Esophagus muscularis mucosa (tissue), 4 donors: ENCODE measurements at places on chromosomes 2 and 18. TPM values are rescaled to one million over a fixed set of nuclear protein-coding genes. Genes with fewer than 3 reads are reported as not detected.

Gene GALR1
- 0.33 TPM for total RNA-seq

GRCh38 chr2:240165034-240165433 is 24.6 kb upstream of the OTOS start:
- DNase-seq, result no peak

Gene PROM2
- 3.2 TPM for total RNA-seq

DNA sequence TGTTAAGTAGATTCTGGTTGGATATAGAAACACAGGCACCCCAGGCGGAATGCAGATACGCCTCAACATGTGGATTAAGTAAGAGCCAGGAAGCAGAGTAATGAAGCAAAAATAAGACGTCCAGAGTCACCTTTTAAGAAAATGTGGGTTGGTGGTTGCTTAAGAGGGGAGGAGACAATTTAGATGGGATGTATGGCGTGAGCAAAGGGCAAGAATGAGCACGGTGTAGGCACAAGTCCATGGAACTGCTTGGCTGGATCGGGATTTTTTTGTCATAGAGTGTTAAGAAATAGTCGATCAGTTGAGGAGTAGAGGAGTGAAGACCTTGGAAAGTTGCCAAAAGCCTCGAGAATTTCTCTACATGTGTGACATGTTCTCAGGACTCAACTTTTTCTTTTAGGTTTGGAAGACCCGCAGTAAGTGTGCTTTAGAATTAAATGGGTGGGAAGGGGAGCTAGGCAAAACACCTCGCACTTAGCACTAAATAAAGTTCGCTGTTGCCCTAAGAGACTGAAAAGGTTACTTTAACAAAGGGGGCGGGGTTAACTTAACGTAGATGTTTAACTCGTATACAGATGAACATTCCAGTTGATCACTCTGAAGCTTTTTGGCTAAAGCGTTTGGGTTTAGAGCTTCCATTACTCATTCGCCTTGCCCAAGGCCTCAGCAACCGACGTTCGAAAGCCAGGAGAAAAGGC is 716 bp upstream of the SLC39A10 start:
- no peak for DNase-seq

- DNase-seq, result peak; percentile 53
These were observed 8.8 kb downstream of the SNTG2 start for GRCh38 chr2:959457-959856.

Gene TNFAIP6
- total RNA-seq, result 13.3 TPM

- DNase-seq, result peak; percentile 72
These were observed 447.0 kb upstream of the ID2 start for GRCh38 chr2:8234757-8235374.

Gene SP140
- 0.65 TPM for total RNA-seq

DNA sequence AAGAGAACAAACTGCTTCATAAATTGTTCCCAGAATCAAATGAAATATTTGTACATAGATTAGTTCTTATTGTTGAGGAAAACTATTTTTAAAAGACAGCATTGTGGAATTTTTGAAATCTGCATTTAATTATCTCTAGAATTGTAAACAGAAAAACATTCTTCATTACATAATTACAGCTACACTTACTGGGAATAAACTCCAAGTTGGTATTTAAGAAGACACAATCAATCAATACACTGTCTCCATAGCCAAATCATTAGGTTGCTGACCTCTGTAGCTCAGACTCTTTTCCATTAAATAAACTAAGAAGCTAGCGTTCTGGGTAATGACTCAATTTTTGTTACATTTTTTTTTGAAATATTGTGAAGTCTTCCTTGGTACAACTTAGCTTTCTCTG is 70.2 kb upstream of the PIEZO2 start:
- DNase-seq, result no peak

GRCh38 chr2:29898999-29899398 is 22.4 kb downstream of the ALK start:
- DNase-seq, result no peak

DNA sequence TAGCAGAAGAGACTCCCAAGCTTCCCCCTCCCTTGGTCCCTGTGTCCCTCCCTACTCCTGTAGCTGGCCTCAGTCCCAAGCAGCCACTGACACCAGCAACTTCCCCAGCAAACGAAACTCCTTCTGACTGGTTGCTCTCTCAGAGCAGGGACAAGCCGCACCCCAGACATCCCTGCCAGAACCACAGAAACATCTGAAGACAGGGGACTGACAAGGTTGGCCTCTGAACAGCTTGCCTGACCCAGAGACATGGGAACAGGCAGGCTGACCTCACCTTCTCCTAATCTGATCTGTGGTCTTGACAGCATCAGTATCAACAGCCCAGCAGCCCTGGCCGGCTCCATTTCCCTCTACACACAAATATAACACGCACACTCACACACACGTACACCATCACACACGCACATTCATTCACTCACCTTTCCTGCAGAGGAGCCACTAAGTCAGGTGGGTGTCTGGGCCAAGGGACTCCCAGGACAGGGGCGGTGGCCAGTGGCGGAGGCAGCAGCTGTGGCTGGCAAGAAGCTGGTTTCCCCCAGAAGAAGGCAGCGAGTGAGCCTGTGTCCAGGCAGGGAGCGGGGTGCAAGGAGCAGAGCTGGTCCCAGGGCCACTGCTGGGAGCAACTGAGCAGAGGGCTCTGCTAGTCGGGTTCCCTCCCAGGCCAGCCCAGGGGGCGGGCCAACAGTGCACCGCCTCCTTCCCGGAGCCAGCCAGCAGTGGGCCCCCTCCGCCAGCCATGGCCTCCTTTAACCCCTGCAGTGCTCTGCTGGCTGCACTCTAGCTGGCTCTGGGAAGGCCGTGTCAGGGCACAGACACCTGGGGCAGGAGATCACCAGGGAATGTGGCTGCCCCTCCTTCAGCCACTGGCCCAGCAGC is 59.1 kb downstream of the TNS1 start:
- no peak for DNase-seq

Gene CIDEA
- total RNA-seq, result not detected

Gene GMPPA
- 22.7 TPM for total RNA-seq

DNA sequence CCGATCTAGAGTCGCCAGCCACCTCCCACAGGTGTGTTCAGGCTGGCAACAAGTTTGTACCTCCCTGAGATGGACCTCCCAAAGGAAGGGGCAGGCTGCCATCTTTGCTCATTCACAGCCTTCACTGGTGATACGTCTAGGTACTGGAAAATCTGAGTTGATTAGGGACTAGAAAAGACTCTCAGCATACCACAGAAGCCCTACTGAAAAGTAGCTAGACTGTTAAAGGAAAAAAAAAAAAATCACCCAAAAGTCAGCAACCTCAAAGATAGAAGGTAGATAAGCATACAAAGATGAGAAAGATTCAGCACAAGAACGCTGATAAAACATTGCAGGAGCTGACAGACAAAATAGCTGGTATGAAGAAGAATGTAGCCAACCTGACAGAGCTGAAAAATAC is 128.6 kb upstream of the WDR75 start:
- no peak for DNase-seq

DNA sequence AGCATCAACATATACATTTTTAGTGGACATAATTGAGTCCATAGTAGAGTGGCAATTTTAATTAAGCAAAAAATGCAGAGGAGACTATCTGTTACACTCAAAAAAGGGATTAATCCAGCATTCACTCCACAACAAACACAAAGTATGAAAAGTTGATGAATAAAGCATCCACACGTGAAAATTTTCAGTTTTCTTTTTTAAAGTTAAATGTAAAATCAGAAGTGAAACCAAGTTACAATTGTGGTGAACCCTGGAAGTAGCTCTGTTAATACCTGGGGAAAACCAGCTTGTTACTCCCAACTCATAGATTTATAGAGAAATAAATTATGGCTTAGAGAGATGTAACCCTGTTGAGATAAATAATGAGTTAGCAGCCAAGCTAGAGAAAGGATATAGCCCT is 807.8 kb downstream of the TRIB2 start:
- DNase-seq, result no peak

- DNase-seq, result no peak
These were observed 144.3 kb upstream of the SMAD7 start for GRCh38 chr18:49094979-49095632.

Gene ABHD1
- total RNA-seq, result 0.92 TPM

DNA sequence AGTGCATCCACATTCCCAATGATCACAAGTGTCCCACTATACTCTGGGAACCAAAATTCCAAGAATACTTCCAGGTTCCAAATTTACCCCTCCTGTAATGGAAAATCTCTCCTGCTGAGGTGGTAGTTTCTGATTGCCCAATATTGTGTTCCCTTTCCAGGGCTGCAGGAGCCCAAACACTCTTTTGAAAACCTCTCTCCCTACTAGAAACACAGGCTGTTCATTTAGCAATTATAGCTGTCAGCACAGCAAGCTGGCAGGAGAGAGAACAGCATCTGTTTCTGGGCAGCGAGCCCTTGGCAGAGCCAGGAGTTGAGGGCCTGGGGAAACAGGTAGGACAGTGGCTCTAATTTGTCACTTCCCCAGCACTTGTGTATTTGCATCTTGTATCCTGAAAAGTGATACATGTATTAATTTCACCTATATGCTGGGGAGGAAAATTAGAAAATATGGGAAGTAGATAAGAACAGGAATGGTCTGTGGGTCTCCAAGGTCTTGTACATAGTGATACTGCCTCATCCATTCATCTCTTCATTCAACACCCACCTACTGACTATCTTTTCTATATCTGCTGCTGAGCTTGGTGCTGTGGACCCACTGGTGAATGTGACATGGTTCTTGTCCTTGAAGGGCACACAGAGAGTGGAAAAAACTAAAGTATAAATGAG is 16.9 kb upstream of the PAIP2B start:
- DNase-seq, result no peak

GRCh38 chr2:159936471-159936870 is 125.9 kb downstream of the PLA2R1 start:
- DNase-seq, result no peak

DNA sequence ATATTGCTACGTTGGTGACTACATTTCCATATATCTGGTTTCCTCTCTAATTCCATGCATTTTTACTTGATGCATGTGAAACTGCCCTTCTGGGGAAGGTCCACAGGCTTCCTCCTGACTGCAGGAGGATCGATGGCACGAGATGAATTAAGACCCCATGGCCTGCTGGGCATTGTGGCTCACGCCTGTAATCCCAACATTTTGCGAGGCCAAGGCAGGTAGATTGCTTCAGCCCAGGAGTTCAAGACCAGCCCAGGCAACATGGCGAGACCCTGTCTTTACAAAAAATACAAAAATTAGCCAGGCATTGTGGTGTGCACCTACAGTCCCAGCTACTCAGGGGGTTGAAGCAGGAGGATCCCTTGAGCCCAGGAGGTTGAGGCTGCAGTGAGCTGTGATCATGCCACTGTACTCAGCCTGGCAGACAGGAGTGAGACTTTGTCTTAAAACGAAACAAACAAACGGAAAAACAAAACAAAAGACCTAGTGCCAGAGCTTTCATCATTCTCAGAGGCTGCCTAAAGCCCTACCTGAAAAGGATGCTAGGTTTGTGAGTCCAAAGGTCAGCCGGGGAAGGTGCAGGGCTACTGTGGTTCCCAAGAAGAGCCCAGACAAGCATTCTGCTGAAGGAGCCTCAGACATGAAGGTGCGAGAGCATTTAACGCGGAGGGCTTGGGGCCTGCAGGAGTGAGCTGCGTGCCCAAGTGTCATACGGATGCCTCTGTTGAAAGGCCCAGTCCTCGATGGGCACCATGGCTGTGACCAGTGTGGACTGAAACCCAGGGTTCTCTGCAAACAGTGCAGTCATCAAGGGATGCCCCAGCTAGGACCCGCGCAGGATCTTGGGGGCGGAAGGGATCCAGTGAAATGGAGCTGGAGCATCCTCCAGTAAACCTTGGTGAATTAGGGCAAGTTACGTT is 21.6 kb downstream of the GPR55 start:
- DNase-seq, result no peak

DNA sequence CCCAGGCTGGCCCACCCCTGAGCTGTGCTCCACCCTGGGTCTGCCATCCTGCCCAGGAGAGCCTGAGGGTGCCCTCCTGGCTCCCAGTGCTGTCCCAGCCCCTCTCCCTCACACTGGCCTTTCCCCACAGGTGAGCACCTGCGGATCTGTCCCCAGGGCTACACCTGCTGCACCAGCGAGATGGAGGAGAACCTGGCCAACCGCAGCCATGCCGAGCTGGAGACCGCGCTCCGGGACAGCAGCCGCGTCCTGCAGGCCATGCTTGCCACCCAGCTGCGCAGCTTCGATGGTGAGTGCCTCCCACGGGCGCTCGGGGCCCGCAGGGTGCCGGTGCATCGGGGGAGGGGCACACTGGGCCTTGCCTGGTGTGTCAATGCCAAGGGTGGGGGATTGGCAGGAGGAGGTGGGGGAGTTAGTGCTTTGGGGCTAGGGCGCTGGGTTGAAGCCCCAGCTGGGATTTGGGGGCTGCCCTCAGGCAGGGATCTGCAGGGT is 23.5 kb downstream of the GPC1 start:
- DNase-seq, result no peak

DNA sequence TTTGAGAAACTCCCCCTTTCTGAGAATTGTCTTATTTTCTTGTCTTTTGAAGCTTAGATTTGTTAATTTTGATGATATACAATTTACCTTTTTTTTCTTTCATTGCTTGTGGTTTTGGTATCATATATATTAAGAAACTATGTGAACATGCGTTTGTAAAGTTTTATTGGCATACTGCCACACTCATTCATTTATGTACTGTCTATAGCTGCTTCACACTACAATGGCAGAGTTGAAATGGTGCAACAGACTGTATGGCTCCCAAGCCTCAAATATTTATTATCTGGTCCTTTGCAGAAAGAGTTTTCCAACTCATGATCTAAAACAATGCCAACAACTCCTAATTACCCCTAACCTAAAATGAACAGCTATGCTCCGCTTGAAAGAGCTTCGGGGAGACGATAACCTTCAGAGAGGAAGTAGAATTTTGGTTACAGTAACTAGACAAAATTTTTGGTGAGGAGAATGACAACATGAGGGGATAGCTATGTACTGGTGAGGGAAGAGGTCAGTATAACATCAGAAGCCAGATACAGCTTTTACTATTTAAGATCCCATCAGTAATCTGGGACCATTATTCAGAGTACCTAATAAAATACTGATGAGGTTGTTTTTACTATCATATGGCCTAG is 16.1 kb downstream of the PPP3R1 start:
- DNase-seq, result no peak

Gene SLC5A7
- 2.3 TPM for total RNA-seq

Gene REG3G
- total RNA-seq, result not detected

- no peak for DNase-seq
These were observed 63.1 kb downstream of the USP40 start for GRCh38 chr2:233503481-233503880.

- DNase-seq, result no peak
These were observed 194.7 kb upstream of the ERBB4 start for GRCh38 chr2:212733273-212733672.

DNA sequence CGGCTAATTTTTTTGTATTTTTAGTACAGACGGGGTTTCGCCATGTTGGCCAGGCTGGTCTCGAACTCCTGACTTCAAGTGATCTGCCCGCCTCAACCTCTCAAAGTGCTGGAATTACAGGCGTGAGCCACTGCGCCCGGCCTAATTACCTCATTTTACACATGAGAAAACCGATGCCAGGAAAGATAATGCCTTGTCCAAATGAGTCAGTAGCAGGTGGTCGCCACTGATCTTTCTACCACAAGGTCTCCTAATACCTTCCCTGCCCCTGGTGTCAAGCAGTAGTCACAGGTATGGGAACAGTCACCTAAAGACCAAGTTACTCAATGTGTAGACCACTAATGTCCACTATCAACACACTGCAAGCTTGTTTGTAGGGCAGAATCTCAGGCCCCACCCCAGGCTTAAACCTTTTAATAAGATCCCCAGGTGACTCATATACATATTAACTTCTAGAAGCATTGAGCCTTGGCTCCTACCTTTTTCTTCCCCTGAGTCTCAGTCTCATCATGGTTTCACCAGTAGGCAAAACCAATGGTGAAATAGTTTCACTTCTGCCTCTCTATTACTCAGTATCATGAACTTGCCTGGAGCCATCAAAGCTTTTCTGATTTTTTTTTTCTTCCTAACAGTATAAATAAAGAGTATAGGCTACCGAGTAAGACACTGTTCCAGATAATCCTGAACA is 6.9 kb upstream of the EPB41L5 start:
- DNase-seq, result no peak

Gene CCDC68
- total RNA-seq, result 2.5 TPM
